Osteoblast (primary cell): ENCODE measurements at places on chromosomes 2 and 18. TPM values are rescaled to one million over a fixed set of nuclear protein-coding genes. Genes with fewer than 3 reads are reported as not detected.

GRCh38 chr2:73930386-73930785 lies 3.7 kb downstream of the DGUOK start:
- DNase-seq: no peak

DNA sequence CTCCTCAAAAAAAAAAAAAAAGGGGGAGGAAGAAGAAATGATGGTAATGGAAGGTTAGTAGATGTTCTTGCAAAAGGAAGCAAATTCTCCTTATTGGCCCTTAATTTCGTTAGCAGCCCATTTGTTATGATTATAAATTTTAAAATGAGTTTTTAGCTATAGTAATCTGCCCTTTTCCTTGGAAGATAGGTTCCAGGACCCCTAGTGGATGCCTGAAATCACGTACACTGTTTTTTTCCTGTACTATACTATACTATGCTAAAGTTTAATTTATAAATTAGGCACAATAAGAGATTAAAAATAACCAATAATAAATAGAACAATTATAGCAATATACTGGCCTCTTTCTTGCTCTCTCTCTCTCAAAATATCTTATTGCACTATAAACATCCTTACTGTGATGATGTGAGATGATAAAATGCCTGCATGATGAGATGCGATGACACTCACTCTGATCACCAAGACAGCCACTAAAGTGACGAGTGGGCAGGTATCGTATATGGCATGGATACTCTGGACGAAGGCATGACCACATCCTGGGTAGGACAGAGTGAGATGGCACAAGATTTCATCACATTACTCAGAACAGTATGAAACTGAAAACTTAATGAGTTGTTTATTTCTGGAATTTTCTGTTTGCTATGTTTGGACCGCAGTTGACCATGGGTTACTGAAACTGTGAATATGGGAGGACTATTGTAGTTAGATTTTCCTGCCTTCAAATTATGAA lies 87.2 kb downstream of the KCTD18 start:
- DNase-seq: no peak

RGPD4 gene
- under 0.01 TPM in 1 of 2 replicates, not detected in the other for total RNA-seq

PPIG gene
- total RNA-seq: 23.3 and 25.3 TPM in 2 replicates

FAM168B gene
- total RNA-seq: 100 and 117 TPM in 2 replicates

CIDEA gene
- not detected in 2 replicates for total RNA-seq
